ENCODE measurements at places on chromosomes 3 and 15.

GRCh38 chr3:36957063-36957462 lies 12.2 kb upstream of the TRANK1 start:
- DNase-seq = no peak

- no peak for DNase-seq
Observed at GRCh38 chr3:106542101-106542769, 673.4 kb upstream of the CBLB start.

DNA sequence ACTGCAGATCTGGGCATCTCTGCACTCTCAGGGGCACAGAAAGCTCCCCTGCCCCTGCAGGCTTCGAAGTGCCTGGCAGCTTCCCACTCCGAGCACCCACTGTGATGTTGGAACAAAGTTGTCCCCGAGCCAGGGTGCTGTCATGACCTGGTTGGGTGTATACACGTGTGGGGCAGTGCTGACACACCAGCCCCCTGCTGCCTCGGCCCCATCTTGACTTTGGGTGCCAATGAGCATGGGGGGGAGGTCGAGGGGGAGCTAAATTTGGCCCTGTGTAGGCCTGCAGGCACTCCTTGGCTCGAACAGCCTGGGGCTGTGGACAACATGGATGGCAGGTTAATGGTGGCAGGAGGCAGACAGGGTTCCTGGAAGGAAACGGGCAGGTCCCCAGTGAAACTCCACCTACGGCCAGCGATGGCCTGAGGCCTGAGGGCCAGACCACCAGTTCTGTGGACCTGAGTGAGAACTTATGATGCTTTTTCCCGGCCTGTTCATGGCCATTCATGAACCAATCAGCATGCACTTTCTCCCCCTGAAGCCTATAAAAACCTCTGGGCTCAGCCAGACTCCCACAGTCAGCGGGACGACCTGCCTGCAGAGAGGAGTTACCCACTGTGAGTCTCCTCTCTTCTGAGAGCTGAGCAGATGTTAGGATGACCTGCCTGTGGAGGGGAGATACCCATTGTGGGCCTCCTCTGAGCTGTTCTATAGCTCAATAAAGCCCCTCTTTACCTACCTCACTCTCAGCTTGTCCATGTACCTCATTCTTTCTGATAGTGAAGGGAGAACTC lies 1029.1 kb upstream of the GBE1 start:
- DNase-seq = no peak

DNA sequence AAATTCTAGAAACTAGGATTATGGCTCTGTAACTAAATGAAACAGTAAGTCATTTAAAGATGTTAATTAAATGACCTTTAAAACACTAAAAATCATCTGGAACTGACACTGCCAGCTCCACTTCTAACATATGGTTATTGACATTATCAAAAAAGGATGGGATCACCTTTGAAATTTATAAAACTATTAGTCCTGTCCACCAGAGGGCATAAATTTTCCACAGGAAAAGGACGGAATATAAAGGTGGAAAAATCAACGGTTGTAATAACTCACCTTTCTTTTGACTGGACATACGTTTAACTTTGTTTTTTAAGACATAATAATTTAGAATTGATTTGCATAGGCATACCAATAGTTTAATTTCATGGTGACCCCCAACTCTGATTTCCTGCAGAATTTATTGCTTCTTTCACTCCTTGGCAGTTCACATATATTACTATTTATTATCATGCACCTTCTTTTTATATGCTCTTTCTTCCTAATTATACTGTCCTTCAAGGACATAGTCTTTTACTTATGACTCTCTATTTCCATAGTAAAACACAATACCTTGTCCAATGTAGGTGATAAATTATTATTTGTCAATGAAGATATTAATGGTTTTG lies 345.7 kb downstream of the CADM2 start:
- no peak for DNase-seq

GRCh38 chr3:112610121-112610520 lies 30.8 kb downstream of the CCDC80 start:
- DNase-seq = no peak

DNA sequence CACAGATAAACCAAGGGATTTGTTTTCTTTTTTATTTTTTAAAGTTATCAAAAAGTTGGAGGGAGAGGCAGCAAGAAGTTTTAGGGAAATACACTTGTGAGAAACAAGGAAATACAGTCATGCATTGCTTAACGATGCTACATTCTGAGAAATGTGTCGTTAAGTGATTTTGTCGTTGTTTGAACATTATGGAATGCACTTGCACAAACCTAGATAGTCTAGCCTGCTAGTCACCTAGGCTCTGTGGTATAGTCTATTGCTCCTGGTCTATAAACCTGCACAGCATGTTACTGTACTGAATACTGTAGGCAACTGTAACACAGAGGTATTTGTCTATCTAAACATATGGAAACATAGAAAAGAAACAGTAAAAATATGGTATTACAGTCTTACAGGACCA lies 2.0 kb upstream of the NFKBIZ start:
- DNase-seq = no peak

GRCh38 chr15:49424954-49425353 lies 1.9 kb downstream of the FGF7 start:
- no peak for DNase-seq

DNA sequence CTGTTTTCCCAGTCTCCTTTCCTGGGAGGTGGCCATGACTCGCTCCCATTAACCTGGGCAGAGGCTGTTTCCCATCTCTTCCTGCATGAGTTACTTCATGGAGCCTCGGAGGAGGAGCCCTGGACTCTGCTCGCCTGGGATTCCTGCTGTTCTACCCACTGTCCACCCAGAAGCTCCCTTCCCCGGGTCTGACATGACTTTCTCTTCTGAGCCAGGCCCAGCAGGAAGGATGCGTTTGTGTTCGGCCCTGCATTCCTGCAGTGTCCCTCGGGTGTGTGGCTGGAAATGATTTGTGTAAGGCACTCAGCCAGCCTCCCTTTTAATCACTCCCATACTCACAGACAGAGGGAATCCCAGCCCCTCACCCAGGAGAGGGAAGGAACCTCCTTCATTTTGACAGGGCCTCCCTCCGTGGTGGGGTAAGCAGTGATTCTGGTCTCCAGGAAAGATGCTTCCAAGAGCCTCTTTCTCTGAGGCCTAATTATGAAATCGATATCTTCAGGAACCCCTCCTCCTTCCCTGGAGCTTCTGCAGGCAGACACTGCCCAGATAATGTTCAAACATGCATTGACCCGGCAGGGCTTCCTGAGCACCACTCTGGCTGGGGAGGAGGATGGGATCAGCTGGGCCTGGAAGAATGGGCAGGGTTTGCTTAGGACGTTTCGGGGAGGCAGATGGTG lies 41.6 kb upstream of the DLG1 start:
- no peak for DNase-seq

- no peak for DNase-seq
Observed at GRCh38 chr3:146803745-146804144, 198.6 kb upstream of the PLSCR5 start.
